Left lung (tissue), 14 donors: ENCODE measurements at places on chromosomes 6 and 20. TPM values are rescaled to one million over a fixed set of nuclear protein-coding genes. Genes with fewer than 3 reads are reported as not detected.

Gene ADAM33
- total RNA-seq = 16.5 TPM

Gene GTSF1L
- not detected for total RNA-seq

Gene ARMC12
- 0.90 TPM for total RNA-seq

Gene MYL9
- total RNA-seq = 344 TPM

Gene SOX18
- total RNA-seq = 69.2 TPM

Gene ACSS2
- 108 TPM for total RNA-seq

Gene SUMO4
- 2.1 TPM for total RNA-seq

Gene MOG
- total RNA-seq = not detected

Gene ZC3H12D
- total RNA-seq = 4.1 TPM

Gene PARD6B
- 37.3 TPM for total RNA-seq

Gene RNGTT
- 12.1 TPM for total RNA-seq
